CD4-positive, alpha-beta T cell (primary cell): ENCODE measurements at places on chromosomes 12 and 14. TPM values are rescaled to one million over a fixed set of nuclear protein-coding genes. Genes with fewer than 3 reads are reported as not detected.

GRCh38 chr12:5440978-5441377 lies 9.1 kb downstream of the NTF3 start:
- H3K27me3 ChIP-seq, result peaks cover 7% of the 10 kb centered on the region
- no peak overlapping the region for H3K4me3 ChIP-seq
- no peaks in the 10 kb centered on the region for H3K4me1 ChIP-seq
- DNase-seq, result no peak
- no peak overlapping the region for H3K27ac ChIP-seq
- H3K36me3 ChIP-seq, result no peaks in the 10 kb centered on the region

Gene GDF3
- total RNA-seq, result not detected

Gene KCNMB4
- 0.71 TPM for total RNA-seq

Gene CLEC2A
- total RNA-seq, result not detected

GRCh38 chr12:47360771-47361388 lies 281.1 kb upstream of the AMIGO2 start:
- peak; percentile 90 for DNase-seq
- H3K4me3 ChIP-seq, result peak overlapping the region; percentile 40
- peak overlapping the region; percentile 67 for H3K27ac ChIP-seq
- H3K36me3 ChIP-seq, result no peaks in the 10 kb centered on the region
- H3K27me3 ChIP-seq, result no peaks in the 10 kb centered on the region
- H3K4me1 ChIP-seq, result peaks cover 55% of the 10 kb centered on the region

GRCh38 chr14:104388541-104389325 lies 190.8 kb upstream of the C14orf180 start:
- no peaks in the 10 kb centered on the region for H3K36me3 ChIP-seq
- no peak overlapping the region for H3K4me3 ChIP-seq
- no peaks in the 10 kb centered on the region for H3K27me3 ChIP-seq
- H3K4me1 ChIP-seq, result peaks cover 53% of the 10 kb centered on the region
- no peak for DNase-seq

Gene IQSEC3
- 0.19 TPM for total RNA-seq

Gene OAS2
- total RNA-seq, result 15.0 TPM

DNA sequence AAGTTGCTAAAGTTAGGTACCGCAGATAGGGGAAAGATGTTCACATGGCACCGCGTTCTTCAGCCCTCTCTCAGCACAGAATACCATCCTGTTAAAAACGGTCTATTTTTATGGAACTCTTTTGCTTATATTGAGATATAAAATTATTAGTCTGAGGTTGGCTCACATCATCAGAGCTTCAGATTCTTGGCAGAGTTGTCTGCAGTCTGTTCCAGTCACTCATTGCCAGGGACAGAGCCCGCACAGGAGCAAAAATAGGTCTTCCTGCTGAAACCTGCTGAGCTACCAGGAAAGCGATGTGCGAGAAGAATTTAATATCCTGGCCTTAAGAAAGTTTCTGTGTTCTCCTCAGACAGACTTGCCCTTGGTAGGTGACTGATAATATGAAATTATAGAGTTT lies 249.8 kb downstream of the VRK1 start:
- no peaks in the 10 kb centered on the region for H3K36me3 ChIP-seq
- H3K27ac ChIP-seq, result no peak overlapping the region

Gene COQ6
- total RNA-seq, result 37.1 TPM
